ENCODE measurements at places on chromosomes 13 and 19.

- DNase-seq: no peak
Measured at GRCh38 chr19:43594710-43595604, 977 bp downstream of the IRGQ start.

DNA sequence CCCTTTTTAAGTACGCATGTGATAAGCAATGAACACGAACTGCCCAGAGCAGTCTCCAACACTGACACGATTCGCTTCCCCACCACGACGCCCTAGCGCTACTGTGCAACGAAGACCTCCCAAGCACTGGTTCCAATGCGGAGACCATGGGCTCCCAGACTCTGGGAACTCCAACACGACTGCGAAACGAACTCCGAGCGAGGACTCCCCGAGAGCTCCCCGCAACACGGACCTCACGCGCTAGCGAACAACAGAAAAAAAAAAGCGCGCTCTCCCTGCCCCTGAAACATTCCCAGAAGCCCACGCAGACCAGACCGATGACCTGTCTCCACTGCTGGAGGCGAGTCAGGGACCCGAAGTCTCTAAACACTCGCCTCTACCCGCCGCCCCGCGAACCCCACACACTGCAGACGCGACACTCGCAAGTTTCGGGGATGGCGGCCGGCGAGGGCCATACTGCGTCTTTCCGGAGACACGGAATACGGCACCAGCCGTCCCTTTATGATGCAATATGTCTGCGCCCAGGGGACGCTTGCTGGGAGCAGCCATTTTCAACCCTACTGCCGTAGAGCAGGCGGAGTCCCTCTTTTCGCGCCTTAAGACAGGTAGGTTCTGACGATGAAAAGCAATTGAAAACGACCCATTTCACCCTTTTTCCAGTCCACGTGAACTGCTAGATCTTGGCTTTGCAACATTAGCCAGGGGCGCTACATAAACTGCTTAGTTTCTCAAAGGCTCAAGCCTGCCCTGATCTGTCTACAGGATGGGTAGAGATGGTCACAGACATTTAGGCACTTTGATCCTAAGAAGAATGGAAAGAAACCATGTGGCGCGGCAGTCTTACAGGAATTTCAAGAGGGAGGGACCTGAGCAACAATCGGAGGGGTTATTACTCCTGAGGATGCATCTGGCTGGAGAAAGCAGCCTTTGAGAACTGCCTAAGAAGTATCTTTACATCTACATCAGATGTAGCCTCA lies at the start of gene ZNF577:
Gene ZNF577 (minus strand): TSS at position 430 of the 977 bp plus-strand sequence. CDS start 7,569 bp downstream, outside the sequence.
- peak; percentile 82 for DNase-seq

DNA sequence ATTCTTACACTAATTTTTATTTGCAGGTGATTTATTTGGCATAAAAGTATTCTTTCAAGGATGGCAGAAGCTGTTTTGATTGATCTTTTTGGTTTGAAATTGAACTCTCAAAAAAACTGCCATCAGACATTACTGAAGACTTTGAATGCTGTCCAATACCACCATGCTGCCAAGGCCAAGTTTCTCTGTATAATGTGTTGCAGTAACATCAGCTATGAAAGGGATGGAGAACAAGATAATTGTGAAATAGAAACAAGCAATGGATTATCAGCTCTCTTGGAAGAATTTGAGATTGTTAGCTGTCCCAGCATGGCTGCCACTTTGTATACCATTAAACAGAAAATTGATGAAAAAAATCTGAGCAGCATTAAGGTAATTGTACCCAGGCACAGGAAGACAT lies 1.2 kb downstream of the LACC1 start:
- no peak for DNase-seq

- peak; percentile 24 for DNase-seq
Measured at GRCh38 chr19:11152318-11153062, 3.1 kb downstream of the SPC24 start.

DNA sequence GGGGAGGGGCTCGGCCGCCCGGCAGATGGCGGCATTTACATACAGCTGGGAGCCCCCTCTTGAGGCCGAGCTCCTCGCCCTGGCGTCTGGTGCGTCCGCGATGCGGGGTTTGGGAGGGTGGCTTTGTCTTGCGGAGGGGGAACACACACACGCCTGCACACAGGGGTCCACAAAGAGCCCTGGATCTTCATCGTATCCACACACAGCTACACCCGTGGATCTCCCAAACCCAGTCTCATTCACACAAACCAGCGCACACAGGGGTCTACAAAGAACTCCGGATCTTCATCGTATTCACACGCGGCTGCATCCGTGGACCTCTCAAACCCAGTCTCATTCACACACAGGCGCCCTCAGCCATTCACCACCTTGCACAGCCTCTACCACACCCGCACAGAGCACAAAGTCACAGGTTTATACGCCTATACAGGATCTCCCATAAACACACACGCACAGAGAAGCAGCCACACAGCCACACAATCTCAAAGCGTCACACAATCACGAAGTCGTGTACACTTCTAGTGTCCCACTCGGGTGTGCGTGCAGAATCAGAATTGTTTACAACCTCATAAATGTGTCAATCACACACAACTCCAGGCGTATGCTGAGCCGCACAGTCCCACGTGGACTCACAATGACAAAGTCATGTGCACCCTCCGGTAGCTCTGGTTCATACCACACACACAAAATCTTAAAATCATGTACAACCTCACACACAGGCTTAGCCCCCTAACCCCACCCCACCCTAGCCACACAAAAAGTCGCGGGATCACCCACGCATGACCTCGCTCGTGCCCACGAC lies 550 bp upstream of the DLL3 start:
- DNase-seq: no peak

DNA sequence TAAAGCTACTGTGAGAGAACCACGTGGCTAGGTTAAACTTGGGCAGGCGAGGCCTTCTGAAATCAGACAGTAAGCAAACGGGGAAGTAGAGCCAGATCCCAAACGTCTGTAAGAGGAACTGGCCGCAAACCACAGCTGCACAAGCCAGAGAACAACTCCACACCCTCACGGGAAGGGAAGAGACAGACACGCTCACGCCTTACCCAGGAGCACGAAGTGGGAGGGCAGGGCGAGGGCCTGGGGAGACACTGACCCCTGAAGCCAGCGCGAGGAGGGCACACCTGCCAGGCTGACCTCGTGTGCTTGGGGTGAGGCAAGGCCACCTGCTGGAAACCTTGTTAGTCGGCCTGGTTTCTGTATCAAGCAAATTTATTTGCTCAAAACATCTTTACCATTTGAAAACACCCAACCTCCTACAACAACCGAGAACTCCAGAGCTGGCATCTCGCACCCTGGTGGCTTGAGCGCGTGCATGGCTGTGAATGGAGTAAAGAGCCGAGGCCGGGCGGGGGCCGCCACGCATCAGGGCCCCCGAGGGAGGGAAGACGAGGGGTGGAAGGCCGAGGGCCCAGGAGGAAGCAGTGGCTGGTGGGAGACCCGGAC lies 7.3 kb downstream of the POLR2E start:
- DNase-seq: no peak
